ENCODE measurements at places on chromosomes 5 and 9.

DNA sequence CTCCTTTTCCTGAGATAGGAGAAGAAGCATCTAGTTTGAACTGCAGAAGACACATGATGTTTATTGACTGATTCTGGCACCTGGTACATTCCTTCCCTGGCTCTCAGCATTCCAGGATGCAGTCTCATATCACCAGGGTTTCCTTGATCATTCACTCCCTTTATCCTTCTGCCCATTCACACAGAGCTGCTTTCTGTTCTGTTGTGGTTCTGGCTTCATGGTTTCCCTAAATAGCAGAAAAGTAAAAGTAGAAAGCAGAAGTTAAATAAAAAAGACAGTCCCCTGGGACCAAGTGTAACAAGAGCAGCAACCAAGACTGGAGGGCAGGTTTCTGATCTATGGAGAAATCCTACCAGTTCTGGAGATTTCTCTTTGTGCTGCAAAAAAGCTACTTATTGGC is 3.2 kb downstream of the IFNA8 start:
- DNase-seq = no peak

DNA sequence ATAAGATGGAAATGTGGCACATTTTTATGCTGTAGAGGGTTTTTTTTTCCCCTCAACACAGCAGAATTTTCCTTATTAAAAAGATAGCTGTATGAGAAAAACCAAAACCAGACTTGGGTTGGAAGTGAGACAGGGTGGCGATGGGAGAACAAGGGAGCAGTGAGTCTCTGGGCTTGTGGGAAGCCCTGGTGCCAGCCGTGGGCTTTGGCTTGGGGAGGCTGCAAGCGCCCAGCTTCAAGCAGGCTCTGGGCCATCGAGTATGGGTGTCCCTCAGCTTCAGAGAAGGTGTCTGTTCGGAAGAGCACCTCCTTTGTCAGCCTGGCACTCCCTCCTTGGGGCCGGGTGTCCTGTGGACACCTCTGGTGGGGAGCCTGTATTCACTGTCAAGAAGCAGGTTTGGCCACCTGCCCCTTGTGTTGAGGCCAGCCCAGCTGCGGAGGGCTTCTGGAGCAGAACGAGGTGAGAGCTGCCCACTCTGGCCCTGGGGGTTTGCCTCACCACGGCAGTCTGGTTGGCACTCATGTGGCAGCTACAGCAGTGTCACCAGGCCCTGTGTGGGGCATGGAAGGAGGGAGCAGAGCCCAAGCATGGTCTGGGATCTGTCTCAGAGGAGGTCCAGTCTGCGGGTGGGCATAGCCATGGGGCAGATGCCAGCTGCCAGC is 37.6 kb upstream of the ANGPTL2 start:
- DNase-seq = no peak

DNA sequence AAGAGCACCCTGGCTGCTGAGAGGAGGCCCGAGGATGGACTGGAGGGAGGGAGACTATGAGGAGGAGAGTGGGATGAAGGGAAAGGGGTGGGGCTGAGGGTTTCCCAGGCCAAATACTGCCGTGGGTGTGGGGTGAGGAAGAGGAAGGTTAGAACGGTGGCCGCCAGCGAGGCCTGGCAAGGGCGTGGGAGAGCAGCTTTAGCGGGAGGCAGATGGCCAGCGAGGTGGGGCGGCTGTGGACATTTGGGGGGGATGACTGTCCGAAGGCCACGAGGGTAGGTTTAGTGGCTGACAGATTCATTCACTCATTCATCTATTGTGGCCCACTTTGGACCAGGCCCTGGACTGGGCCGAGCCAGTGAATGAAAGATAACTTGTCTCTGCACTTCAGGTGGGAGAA is 47.8 kb upstream of the NEURL1B start:
- no peak for DNase-seq

DNA sequence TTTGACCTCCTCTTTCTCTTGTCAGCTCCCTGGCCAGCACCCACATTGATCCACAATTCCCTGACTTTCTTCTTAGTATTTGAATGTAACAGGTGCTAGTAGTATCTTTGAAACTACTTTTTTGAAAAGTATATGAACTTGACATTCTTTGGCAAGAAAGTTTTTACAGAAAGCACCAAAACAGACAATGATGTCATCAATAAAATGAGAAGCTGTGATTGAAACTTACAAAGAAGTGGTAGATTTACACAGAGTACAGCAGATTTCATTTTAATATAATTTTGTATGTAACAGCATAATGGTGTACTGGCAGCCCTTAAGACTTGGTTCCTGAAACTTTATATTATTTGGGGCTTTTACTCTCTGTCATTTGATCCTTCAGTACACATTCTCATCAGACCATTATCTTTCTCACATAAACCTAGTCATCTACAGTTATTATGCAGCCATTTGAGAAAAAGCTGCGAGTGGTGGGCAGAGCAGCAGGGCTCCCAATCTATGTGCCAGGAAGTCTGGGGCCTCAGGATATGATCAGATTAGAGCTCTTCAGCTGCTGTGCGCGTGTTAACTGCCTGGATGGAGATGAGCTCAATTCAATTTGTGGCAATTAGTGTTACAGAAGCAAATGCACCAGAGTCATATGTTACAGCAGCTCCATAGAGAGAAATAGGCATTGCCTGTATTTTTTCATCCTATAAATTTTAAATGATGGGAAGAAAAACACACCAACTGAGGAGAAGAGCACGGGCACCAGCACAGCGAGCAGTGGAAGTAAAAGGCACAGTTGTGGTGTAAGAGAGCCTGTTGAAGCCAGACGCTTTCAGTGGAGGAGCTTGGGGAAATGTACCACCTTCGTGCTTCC is 126.1 kb downstream of the STARD4 start:
- no peak for DNase-seq

- no peak for DNase-seq
Measured at GRCh38 chr5:39755986-39756385, 331.2 kb upstream of the DAB2 start.

DNA sequence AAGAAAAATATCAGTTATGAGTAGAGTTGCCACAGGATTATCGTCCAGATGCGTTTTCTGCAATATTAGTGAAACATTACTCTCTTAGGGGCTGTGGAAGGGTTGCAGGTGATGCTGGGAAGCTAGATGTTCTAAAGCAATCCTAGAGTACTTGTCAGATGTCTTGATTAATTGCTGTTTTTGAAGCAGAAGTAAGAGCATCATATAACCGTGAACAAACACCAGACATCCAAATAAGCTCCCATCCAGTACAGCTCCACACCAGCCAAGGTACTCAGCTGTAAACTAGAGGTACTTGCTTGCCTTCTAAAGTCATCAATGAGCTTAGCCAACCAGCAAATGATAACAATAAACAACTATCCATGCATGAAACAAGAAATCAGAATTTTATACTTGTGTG is 131.1 kb downstream of the ST8SIA4 start:
- DNase-seq = no peak

- DNase-seq = no peak
Measured at GRCh38 chr9:13175732-13176131, 103.8 kb downstream of the MPDZ start.

DNA sequence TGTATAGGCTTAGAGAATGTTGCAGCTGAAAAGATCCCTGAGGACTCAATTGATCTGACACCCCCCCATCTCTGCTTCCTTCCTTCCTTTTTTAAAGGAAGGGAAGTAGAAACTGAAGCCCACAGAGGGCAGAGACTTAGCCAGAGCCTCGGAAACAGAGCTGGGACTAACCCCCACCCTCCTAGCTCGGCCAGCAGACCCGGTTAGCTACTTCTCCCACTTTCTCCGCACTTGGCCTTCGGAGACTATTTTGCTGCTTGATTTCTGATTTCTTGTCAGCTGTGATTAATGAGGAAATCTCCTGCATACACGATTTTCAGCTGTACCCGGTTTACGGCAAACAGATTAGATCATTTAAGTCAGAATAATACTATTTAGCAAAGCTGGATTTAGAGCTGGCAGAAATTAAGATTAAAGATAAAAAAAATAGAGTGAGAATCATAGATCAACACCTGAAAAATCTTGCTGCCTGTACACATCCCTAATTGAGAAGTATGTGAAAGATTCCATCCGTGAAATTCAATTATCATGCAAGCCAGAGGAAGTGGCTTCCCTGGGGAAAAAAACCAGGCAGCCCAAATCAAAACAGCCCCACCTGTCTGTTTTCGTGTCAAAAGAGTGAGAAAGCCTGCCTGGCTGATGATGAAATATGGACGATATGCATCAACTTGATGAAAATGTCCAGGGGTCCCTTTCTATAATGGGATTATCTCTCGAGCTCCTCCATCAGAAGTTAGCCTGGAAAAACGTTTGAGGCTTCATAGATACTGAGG is 159.5 kb upstream of the SHB start:
- no peak for DNase-seq

GRCh38 chr5:34913072-34913471 is 2.2 kb downstream of the RAD1 start:
- no peak for DNase-seq

GRCh38 chr5:156208271-156208670 is 118.7 kb upstream of the SGCD start:
- DNase-seq = no peak

DNA sequence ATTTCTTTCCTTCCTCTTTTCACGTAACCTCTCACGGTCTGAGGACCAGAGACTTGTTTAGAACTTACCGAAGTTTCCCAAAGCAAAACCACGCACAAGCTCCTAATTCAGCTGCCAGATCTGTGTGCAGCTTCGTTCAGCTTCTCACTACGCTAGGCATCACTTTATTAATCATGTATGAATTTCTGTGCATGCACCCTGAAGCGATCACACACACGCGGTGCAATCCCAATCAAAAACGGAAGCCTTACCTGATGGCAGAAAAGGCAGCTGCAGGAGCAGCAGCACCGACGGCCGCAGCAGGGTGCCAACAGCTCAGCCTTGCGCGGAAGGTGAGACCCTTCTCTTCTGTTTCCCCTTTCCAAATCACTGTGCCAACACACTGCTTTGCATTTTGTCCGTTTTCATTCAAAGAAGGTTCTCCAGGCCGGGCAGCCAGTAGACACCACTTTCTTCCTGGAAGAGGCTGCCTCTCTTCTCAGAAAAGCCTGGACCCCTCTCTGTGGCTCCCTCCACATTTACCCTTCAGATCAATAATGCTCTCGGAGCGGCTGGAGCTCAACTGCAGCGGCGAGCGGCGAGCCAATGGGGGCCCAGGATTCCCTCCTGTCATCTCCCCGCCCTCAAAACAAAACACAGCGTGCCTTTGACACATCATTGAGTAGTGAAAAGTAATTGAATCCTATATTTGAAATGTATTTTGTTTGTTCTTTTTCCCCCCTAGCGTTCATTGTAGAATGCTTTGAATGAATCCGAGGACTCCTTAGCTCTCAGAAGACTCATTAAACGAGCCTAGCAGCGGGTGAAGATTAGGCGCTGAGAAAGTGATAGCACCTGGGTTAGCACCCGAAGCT is at the start of gene CDH12:
Gene CDH12, minus strand, starts transcription at position 538 of the 854 bp plus-strand sequence.
- DNase-seq = no peak

DNA sequence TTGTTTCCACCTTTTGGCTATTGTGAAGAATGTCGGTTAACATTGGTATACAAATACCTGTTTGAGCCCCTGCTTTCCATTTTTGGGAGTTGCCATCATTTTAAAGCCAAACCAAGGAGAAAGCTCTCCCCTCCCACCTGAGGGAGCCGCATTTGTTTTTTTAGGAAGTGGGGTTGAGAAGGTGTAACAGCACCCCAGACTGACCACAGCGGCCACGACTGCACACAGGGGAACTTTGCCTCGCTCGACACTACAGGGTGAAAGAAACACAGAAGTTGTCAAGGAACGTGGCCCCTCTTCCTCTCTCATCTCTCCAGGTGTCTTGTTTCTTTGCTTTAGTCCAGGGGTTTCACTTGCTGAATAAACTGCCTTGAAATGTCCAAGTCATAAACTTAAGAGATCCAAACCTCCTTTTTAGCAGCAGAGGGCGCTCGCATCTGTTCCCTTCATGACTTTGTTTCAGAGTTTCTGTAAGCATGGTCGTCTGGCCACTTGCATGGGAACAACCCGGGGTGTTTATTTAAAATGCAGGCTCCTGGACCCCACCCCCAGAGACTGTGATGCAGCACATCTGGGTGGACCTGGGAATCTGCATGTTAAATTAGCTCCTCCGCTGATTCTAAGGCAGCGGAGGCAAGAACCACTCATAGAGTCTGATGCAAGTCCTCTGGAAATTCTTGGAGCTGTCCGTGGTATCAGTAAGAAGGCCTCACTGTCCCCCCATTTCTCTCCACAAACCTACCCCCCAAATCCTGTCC is 2.1 kb upstream of the TTLL11 start:
- DNase-seq = peak; percentile 14

- no peak for DNase-seq
Measured at GRCh38 chr9:98533132-98533531, 175.6 kb downstream of the GABBR2 start.

GRCh38 chr5:76337953-76338451 is 65.1 kb upstream of the IQGAP2 start:
- no peak for DNase-seq
